ENCODE measurements at places on chromosomes 12 and 14.

- no peak for DNase-seq
These were observed 69.5 kb downstream of the ADAMTS20 start for GRCh38 chr12:43482311-43483085.

GRCh38 chr12:104686196-104686595, 229.4 kb downstream of the CHST11 start:
- DNase-seq, result no peak

DNA sequence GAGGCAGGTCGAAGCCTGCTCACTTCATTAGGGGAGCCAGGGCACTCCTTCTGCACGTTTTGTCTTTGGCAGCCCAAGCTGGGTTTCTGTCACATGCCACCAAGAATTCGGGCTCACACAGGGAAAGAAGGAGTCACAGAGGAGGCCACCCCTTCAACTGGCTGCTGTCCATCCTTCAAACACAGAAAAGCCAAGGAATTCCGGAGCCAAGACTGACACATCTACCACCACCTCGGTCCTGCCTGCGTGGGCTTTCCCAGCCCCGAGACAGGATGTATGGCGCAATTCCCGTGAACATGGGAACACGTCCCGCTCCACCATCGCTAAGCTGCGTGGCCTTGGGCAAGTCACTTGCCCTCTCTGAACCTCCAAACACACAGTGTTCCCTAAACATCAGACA, 70.4 kb downstream of the NCOR2 start:
- DNase-seq, result no peak

- no peak for DNase-seq
These were observed 13.6 kb upstream of the LEMD3 start for GRCh38 chr12:65155784-65156183.

DNA sequence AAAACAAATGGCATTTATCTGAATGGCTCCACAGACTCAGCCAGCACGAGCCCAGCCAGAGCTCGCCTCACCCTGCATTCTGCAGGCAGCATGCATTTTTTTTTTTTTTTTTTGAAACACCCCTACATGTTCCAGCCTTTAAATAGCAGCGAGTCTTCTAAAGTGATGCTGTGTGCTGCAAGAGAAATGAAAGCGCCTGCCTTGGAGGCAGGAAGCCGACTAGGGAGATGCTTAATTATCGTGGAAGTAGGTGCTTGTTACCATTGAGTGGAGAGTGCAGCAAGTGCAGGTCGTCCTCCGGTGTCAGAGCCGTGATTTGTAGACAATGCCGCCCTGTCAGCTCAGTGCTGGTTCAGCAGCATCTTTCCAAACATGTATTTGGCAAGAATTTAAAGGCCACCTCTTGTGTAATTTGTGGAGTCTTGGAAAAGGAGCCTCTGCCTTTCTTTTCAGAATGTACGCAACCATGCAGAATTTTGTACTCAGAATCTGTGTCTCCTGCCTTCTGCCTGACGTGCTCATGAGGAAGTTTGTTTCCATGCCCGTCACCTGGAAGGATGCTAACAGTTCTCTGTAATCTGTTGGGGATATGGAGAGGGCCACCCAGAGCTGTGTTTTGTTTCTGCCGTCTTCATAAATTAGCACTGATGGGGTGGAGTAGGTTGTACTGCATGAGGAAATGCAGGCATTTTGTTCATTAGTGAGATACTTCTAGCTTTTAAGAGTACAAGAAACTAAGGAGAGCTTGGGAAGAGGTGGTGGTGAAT, 345.9 kb upstream of the RGS6 start:
- DNase-seq, result no peak

DNA sequence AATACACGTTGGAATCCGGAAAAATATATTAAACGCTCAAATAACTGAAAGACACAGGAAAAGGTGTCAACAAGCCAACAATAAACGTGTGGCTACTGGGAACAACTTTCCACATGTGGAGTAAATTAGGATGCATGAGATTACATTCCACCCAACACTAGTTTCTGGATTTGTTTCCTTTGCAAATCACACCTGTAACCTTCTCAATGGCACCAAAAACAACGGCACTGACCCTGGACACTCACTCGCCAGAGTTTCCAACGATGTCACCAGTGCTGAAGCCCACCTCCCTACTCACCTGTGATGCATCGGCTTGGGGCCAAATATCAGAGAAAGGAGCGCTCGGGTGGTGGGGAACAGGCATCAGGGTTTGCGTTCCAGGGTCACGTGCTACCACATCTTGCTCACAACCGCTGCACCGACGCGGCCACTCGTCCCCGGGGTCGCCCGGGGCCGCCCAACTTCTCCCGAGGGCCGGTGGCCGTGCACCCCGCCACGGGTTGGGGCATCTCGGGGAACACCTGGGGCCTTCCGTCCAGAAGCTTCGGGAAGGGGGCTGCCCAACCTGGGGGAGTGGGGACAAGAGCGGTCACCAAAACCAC, 629 bp downstream of the PRDM4 start:
- DNase-seq, result no peak

- DNase-seq, result peak; percentile 18
These were observed 34.8 kb downstream of the DUSP16 start for GRCh38 chr12:12527820-12528296.

DNA sequence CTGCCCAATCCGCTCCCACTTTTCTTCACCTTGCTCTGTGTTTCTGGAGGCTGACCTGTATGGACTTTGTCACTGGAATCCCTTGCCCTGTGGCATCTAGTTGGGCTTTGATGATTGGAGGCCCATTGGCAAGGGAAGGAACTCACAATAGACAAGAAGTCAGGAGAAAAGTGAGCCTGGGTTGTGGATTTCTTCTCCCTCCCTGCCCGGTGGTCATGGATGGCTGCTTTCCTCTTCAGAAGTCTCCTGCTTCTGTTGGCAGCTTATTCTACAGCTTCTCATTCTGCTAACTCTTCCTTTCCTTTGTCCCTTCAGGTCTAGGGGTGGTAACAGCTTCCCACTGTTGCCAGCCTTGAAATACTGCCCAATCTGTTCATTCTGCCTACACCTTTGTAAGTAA, 13.9 kb upstream of the CCDC60 start:
- DNase-seq, result no peak

DNA sequence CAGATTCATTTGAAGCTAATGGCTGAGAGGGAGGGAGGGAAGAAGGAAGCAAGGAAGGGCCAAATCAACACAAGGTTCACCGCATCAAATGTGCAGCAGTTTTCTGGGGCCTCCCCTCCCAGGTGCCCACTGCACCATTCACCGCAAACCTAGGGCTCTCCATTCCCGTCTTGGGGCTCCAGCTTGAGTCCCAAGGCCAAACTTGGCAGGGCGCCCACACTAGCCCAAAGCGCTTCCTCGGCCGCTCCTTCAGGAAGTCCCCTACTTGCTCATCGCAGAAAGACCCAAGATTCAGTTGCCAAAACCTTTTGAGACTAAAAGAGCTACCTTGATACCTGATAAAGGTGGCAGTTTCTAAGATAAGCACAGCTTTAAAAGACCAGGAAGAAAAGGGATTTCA, 140.5 kb upstream of the FKBP4 start:
- DNase-seq, result no peak

- DNase-seq, result no peak
These were observed 941.9 kb downstream of the NRXN3 start for GRCh38 chr14:79111987-79112501.

DNA sequence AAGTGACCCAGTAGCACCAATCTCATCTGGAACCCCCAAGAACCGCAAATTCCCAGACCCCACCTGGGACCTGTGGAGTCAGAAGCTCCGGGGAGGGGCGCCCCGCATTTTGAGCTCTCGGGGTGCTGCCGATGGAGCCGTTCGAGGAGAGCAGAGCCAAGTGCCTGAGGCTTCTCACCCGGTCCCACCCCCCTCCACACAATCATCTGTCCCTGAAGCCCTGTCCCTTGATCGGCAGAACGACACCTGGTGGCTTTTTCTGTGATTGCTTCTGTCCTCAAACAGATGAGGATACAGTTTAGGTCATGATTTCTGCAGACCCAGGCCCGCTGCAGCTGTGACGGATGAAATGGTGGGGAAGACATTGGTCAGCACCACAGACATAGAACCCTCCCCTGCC, 74.7 kb downstream of the NOC4L start:
- DNase-seq, result peak; percentile 45

GRCh38 chr12:9910716-9911421, 21.3 kb downstream of the CLEC2A start:
- no peak for DNase-seq

GRCh38 chr14:24364841-24365240, 3.1 kb upstream of the NFATC4 start:
- no peak for DNase-seq

DNA sequence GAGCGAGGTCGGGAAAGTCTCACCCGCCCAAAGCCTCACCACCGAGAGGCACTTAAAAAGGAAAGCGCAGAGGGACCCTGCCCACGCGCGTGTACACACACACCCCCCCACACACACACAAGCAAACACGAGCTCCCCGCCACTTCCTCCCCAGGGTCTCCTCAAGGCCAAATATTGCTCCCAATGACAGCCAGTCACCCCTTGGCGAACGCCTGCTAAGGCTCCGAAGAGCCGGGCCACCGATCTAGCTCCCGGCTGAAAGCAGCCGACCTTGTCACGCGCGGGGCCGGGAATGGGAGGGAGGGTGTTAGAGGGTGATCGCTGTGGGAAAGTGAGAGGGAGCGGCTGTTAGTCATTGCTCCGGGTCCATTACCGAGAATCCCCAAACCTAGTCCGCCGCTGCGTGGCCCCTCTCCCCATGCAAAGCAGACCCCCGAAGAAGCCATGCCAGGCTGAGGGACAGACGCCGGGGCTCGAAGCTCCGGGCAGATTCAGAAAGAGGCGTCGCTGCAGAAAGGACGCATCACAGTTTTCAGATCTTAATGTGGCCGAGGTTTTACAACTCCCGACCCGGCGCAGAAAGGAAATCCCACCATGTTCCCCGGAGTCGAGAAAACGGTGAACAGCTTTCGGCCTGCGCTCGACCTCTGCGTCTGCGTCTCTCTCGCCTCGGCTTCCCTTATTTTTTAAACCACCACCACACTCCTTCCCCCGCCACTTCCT, 2.6 kb downstream of the BMP4 start:
- no peak for DNase-seq

GRCh38 chr12:27333403-27334009, 870 bp downstream of the BMAL2 start:
- no peak for DNase-seq

- DNase-seq, result no peak
These were observed 12.9 kb upstream of the ORAI1 start for GRCh38 chr12:121613462-121613861.

DNA sequence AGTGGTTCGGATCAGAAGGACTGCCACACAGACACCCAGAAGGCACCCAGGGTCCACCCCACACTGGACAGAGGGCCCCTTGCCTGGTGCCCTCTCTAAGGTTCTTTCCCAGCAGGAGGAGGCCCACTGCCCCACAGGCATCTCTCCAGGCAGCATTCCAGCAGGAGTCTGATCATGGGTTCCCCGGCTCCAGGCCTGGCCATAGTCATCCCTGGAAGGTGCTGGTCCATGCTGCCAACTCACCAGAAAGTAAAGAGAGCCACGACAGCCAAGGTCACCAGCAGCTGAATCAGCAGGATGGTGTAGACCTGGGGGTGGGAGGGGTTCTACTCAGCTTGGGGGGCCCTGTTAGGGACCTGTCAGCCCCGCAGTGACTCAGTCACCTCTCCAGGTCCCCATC, 6.4 kb downstream of the FAIM2 start:
- DNase-seq, result no peak

GRCh38 chr12:116406529-116406928, 129.0 kb upstream of the MED13L start:
- peak; percentile 31 for DNase-seq

DNA sequence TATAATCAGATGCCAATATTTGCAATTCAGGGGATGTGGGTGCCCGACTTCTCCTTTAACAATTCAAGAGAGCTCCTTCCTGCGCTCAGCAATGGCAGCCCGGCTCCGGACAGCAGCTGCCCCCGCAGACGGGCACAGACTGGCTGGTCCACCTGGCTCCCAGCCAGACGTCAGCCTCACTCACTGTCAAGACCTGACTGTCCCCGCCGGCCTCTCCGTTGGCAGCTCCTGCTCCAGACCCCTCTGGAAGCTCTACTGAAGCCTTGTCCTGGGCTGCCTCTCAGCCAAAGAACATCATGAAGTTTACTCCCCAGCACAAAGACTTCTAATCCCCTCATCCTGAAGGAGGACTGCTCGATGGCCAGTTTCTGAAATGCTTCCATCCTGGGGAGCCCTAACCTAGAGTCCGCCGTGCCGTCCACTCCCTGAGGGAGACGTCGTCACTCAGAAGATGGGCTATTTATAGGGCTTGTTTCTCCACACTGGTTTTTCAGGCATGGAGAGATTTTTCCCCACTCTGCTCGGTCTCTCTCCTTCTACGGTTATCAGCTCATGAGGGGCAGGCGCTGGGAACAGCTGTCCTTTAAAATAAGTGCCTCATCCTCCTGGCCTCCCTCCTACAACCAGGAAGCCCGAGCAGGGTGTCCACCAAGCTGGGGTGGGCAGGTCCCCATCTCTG, 126.2 kb downstream of the RFLNA start:
- no peak for DNase-seq
